Muscle of leg (tissue), 16 donors: ENCODE measurements at places on chromosomes 13 and 19. TPM values are rescaled to one million over a fixed set of nuclear protein-coding genes. Genes with fewer than 3 reads are reported as not detected.

DNA sequence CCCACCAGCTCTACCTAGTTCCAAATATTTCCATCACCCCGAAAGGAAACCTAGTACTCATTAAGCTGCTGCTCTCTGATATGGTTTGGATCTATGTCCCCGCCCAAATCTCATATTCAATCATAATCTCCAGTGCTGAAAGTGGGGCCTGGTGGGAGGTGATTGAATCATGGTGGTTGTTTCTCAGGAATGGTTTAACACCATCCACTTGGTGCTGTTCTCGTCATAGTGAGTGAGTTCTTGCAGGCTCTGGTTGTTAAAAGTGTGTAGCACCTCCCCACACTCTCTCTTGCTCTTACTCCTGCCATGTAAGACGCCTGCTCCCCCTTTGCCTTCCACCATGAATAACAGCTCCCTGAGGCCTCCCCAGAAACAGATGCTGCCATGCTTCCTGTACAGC is 43.4 kb upstream of the MED4 start:
- DNase-seq, result no peak

- DNase-seq, result no peak
Observed at GRCh38 chr19:39969266-39969665, 1.7 kb upstream of the PSMC4 start.

DNA sequence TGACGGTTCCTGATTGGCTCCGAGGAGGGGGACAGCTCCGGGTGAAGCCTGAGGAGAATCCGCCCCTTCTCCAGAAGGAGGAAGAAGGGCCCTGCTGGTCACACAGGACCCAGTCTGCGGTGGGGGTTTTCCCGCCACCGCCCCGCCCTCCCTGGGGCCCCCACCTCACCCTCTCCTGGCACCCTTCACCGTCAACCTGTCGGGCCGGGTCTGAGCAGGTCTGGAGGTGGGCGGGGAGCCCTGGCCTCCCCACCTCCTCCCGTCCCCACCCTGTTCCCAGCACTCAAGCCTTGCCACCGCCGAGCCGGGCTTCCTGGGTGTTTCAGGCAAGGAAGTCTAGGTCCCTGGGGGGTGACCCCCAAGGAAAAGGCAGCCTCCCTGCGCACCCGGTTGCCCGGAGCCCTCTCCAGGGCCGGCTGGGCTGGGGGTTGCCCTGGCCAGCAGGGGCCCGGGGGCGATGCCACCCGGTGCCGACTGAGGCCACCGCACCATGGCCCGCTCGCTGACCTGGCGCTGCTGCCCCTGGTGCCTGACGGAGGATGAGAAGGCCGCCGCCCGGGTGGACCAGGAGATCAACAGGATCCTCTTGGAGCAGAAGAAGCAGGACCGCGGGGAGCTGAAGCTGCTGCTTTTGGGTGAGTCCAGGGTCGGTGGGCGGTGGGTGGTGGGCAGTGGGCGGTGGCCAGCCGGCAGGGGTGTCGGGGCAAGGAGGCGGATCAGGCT is at the start of gene GNA15:
GNA15 (plus strand) TSS at position 73 of the 723 bp plus-strand sequence; CDS start at position 491, 418 bp downstream.
- DNase-seq, result peak; percentile 34

DNA sequence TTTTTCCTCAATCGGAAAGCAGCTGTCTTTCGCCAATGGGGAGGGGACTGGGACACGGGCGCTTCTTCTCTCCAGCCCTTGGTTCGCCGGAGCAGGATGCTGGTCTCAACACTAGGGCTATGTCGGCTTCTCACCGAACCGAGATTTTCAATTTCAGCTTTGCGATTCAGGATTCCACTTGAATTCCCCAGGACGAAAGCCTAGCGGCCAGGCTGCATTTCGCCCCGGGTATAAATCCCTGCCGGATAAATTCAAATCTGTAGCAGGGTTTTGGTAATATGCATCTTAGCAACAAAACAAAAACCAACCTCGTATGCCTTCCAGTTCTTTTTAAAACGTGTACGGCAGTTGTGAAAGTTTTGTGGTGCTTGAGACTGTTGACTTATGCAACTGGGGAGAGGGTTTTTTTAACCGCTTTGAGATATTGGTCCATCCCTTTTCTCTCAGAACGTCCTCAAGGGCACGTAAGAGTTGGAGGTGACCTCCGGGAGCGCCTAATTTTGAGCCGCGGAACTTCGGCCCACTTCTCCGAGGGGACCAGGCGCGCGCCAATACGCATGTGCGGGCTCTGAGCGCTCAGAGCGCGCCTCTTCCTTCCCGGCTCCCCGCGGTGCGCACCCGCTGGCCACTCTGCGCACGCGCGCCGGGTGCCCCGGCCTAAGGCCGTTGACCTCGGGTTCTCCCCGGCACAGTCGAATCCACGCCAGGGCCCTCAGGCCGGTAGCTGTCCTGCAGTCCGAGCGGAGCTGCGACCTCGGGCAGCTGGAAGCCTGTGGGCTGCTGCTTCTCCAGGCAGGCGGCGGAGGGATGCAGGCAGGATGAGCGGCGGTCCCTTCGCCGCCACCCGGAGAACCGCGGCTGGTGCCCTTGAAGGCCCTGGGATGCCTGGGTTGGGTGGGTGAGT is 7.6 kb downstream of the POU4F1 start:
- no peak for DNase-seq

Gene METTL21C
- total RNA-seq, result 35.8 TPM

Gene LHB
- total RNA-seq, result not detected

DNA sequence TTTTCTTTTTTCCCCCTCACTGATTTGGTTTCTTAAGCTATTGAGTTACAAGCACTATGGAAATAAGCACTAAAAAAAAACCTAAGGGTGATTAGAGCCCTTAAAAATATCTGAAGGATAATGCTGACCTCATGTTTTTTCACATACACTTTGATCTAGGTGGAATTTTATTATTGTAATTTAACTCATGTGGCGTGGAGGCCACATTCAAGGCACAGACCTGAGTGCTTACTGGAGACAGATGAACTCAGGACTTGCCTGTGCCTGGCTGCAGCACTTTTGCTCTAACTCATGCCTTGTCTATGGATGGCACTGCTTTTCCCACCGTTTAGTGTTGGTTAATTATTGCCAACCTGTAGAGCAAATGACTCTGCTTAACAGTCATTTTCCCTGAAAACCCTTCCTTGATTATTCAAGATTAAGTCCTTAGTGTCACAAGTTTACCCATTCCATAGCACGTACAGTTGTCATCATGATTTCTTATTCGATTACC is 541.4 kb downstream of the GPC6 start:
- no peak for DNase-seq

- DNase-seq, result no peak
Observed at GRCh38 chr13:48580896-48581295, 48.0 kb upstream of the RCBTB2 start.

Gene TMEM238
- total RNA-seq, result 0.18 TPM

DNA sequence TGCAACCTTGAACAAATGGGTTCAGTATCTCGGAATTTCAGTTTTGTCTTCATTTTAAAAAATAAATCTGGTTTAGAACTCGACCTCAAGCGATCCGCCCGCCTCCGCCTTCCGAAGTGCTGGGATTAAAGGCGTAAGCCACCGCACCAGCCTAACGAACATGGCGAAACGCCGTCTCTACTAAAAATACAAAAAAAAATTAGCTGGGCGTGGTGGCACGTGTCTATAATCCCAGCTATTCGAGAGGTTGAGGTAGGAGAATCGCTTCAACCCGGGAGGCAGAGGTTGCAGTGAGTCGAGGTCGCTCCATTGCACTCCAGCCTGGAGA is 571 bp downstream of the ZNF302 start:
- no peak for DNase-seq

- peak; percentile 60 for DNase-seq
Observed at GRCh38 chr13:28031220-28031895, 42.9 kb upstream of the URAD start.

DNA sequence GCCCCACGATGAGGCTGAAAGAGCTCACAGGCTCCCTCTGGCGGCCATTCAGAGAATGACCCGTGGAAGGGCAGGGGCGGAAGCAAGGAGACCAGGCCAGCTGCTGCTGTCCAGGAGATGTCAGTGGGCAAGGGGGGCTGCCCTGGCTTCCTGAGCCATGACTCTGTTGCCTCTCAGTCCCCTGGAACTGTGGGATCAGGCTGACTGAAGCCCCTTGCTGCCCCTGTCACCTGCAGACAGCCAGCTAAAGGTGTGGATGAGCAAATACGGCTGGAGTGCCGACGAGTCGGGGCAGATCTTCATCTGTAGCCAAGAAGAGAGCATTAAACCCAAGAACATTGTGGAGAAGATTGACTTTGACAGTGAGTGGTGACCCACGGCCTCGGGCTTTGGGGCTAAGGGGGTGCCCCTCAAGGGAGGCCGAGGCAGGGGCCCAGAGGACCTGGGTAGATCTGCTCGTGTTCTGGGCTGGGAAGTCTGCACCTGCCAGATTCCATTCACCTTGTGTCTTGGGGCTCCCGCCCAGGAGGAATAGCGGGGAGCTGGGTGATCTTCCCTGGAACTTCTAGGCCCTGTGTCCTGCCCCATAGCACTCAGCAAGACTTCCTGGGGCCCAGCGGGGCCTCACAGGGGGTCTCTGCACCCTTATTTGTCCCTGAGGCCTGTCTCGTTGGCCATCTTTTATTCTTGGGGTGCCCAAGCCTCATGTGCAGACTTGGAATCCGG is 12.5 kb upstream of the ACTN4 start:
- peak; percentile 83 for DNase-seq

Gene PODNL1
- 0.09 TPM for total RNA-seq

DNA sequence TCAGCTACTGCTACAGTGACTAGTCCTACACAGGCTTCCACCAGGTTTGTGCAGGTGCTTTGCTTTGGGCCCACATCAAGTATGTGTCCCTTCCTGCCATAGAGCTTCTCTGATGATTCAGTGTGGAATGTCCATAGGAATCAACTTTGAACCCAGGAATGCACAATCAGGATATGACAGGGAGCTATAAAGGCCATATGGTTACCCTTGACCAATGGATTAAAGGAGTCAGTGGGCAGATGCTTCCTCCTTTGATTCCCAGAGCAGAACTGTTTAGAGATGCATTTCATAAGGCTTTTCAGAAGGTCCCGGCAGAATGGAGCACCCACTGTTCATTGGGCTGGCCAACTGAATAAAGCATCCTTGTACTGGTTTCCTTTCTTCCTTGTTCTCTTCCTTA is 145.2 kb upstream of the WASF3 start:
- DNase-seq, result peak; percentile 21

GRCh38 chr19:51026554-51026831 is at the start of gene KLK11:
Gene KLK11, minus strand, starts transcription at chr19:51026616. Its CDS starts 985 bp downstream, at chr19:51025631.
- no peak for DNase-seq

Gene C19orf85
- total RNA-seq, result not detected

GRCh38 chr19:49222011-49222410 is 64.4 kb downstream of the TRPM4 start:
- no peak for DNase-seq

- DNase-seq, result no peak
Observed at GRCh38 chr19:15260939-15261338, 28.7 kb upstream of the EPHX3 start.

Gene KRTDAP
- total RNA-seq, result 0.18 TPM

DNA sequence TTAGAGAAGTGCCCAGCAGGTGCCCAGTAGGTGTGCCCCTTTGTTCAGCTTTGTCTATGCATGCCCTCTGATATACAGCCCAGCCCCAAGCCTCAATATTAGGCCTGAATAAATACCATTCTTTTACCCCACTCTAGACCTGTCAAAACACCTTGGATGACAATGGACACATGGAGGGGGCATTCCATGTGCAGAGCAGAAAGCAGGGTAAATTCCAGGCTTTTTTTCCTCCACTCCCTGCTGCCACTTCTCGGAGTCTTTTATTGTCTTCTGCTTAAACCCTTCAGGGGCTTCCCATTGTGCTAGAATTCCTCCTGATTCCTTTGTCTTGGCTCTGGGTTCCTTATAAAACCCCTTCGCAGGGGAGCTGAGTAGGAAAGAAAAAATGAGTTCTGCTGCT is 5.8 kb upstream of the FRY start:
- DNase-seq, result no peak

Gene KLK8
- total RNA-seq, result not detected

DNA sequence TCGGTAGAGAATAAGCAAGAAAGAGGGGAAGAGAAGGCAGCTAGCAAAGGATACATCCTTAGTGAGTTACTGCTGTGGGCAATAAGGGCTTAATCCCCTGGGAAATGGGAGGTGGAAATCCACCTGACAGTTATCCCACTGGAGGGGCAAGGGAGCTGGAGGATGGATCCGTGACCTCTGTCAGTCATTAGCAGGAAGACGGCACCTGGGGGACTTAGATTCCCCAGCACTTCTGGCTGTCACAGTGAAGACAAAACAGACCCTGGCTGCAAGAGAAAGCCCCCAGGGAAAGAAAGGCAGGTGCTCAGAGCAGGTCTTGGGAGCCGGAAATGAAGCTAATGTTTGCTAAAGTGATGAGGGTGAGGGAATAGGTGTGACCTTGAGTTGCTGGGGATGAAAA is 70.4 kb upstream of the MRI1 start:
- no peak for DNase-seq

- DNase-seq, result peak; percentile 66
Observed at GRCh38 chr19:40143612-40144011, 47.6 kb upstream of the MAP3K10 start.

Gene PSG11
- 0.75 TPM for total RNA-seq

DNA sequence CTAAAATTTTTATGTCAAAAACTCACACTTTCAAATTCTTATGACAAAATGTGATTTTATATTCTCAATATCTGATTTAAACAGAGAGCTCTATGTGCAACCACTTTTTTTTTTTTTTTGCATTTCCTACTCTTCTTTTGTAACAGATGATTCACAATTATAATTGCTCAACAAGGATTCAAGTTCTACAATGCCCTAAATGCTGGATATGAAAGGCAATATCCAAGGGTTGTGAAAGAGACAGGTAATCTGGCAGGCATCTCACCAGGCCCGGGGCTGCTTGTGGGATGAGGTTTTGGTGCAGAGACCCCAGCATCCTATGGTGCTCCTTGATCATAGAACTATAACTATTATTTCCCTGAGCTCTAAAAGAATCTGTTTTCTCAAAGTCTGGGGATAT is 363.6 kb upstream of the NBEA start:
- DNase-seq, result no peak

DNA sequence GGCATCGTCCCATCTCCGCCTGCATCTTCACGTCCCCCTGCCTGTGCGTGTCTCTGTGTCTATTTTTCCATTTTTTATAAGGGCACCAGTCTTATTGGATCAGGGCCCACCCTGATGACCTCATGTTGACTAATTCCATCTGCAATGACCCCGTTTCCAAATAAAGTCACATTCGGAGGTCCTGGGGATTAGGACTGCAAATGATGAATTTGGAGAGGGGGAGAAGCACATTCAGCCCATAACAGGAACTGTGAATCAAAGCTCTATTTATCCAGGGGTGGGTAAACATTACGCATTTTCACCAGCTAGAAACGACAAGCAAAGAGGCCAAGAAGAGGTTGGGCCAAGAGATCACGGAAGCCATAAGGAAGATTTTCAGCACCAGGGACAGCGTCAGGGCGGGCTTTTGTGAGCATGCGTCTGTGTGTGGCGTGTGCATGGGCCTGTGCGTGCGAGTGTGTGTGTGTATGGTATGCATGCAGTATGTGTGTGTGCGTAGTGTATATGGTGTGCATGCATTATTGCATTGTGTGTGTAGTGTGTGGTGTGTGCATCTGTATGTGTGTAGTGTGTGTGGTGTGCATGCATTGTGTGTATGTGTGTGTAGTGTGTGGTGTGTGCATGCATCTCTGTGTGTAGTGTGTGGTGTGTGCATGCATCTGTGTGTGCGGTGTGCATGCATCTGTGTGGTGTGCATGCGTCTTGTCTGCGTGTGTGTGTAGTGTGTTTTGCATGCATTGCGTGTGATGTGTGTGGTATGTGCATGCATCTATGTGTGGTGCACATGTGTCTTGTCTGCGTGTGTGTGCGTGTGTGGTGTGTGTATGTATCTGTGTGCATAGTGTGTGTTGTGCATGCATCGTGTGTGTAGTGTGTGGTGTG is 19.6 kb downstream of the CELF5 start:
- DNase-seq, result peak; percentile 71

Gene GAPDHS
- not detected for total RNA-seq

Gene PRR19
- 0.27 TPM for total RNA-seq

GRCh38 chr19:40398417-40399131 is 8.6 kb upstream of the HIPK4 start:
- peak; percentile 37 for DNase-seq
